ENCODE measurements at places on chromosomes 6 and 20. TPM values are rescaled to one million over a fixed set of nuclear protein-coding genes. Genes with fewer than 3 reads are reported as not detected.

DNA sequence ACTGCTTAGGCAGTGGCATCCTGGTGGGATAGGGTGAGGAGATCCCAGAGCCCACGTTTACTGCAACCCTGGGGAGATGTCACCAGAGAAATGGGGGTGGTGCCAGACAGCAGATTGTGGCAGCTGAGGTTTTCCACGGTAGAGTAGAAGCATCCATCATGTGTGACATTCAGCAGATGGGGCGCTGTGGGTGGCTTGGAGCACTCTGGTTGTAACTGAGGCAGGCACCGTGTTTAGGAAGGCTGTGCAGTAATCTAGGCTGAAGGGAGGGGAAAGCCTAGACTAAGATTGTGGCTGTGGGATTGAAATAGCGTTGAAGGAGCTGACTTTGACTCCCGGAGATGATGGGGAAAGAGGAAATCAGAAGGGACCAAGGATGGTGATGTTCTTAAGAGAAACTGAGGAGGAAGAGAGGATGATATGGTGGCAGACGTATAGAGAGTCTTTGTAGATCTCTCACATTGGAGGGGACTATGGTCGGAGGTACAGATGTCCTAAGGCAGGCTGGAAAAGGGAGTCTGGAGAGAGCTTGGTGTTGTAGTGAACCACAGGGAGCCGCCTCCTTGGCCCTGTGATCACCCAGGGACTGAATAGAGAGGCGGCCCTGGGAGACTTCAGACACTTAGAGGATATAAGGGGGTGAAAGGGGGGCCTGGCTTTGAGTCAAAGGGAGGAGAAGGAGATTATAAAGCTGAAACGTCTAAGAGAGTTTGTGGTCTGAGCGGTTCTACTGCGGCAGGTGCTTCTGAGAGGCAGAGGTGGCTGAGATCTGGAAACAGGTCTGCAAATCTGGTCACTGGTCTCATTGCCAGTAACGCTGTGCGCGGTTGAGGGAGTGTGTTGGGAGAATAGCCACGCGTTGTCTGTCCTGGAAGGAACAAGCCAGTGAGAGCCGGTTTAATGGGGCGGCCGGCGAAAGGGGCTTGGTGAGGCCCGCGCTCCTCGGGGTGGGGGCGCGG is 792 bp upstream of the MICA start:
- DNase-seq: peak; percentile 50

- DNase-seq: no peak
Observed at GRCh38 chr6:113315879-113316278, 541.3 kb upstream of the MARCKS start.

DNA sequence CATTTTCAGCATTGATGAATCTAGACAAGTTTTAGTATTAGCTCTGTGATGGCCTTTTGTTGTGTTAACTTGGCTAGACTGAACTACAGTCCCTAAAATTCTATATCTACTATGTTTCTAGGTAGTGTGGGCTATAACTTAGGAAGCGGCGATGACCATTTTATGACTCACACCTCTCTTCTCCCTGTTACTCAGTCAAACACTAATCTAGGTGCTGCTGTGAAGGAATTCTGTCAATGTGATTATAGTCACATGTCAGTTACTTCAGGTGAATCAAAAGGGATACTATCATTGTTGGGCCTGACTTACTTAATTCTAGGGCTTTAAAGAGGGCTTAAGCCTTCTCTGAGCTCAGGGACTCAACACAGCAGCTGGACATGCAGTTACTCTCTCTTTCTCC is 691.5 kb upstream of the MAP3K7 start:
- no peak for DNase-seq

- no peak for DNase-seq
Observed at GRCh38 chr6:46538800-46539480, 47.7 kb upstream of the RCAN2 start.

The CALHM4 gene
- not detected for total RNA-seq

DNA sequence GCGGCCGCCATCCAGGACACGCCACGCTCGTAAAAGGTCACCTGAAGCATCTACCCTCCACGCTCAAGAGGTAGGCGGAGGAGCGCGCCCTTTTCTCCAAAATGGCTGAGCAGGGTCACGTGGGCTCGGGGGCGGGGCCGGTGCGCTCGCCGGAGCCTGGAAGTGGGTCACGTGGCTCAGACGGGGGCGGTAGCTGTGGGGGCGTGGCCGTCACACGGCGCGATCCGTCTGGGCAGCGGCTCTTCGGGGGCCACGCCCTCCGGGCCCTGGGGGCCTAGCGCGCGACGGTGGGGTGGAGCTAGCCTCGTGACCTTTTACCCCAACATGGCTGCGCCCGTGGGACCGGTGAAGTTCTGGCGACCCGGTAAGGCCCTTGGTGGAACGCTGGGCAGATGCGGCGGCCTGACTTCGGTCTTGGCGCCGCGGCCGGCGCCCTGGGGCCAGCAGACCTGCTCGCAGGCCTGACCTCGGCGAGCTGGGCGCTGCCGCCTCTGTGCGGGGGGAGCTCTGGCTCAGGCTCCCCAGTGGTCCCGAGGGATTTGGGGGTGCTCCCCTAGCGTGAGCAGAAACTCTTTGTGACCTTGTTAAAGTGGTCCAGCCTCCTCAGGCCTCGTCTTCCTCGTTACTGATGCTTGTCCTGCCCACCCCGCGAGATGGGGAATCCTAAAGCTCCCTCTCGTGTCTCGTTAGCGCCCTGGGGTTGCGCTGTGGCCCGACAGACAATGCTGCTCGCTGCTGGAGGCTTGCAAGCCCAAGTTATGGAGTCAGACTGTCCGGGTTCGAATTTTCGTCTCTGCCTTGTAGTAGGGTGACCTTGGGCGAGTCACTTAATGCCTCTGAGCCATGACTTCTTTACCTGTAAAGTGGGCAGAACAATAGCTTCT is at the start of gene DHX35:
Gene DHX35, plus strand, starts transcription at position 301 of the 884 bp plus-strand sequence. Its CDS starts 24 bp downstream, at position 325.
- peak; percentile 97 for DNase-seq

All from adrenal gland (tissue), 19 donors.